GM20000 (cell line): ENCODE measurements at places on chromosomes 4 and X.

- DNase-seq: no peak
These were observed 1000.7 kb downstream of the STIM2 start for GRCh38 chr4:27861381-27861787.

GRCh38 chrX:111503485-111503993 lies 7.9 kb upstream of the SERTM2 start:
- no peak for DNase-seq

GRCh38 chr4:70903291-70903603 lies 1.1 kb downstream of the MOB1B start:
- DNase-seq: no peak

- DNase-seq: no peak
These were observed 328.4 kb downstream of the CAMK2D start for GRCh38 chr4:113433116-113433515.

- DNase-seq: no peak
These were observed 46.1 kb downstream of the BMX start for GRCh38 chrX:15546745-15547144.

DNA sequence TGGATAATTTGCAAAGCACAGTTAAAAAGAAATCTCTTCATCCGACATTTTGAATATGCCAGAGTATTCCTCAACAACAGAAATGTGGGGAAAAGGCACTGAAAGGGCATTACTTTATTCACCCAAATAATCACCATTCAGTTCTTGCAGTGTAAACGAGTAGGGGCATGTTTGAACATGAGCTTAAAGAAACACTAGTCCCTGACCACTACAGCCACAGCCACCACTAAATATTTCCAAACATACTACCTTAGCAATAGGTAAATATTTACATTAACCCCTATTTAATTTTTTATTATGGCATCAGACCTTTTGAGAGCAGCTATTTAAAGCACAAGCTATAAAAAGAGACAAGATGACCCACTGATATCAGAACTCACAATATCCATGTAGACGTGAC lies 27.6 kb downstream of the MCF2 start:
- DNase-seq: no peak

- DNase-seq: no peak
These were observed 121.1 kb downstream of the MGST2 start for GRCh38 chr4:139786494-139787354.

DNA sequence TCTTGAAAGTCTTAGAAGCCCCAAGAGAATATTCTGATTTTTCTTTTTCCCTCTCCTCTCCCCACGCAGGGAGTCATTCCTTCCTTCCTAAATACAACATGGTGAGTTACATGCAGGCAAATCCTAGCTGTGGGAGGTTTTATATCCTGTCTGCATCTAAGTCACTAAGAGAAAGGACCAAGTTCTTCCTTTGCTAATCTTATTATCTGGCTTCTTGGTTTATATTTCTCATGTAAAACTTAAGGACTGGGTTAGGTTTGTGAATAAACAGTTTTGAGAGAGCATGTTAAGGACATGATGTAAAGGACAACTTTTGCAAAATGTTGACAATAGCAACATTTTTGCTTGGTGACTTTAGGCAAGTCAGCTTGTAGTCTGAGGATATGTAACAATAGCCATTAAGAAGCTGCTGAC lies 5.1 kb upstream of the CXCL9 start:
- DNase-seq: no peak

GRCh38 chrX:129659141-129659540 lies 4.4 kb upstream of the APLN start:
- DNase-seq: no peak

DNA sequence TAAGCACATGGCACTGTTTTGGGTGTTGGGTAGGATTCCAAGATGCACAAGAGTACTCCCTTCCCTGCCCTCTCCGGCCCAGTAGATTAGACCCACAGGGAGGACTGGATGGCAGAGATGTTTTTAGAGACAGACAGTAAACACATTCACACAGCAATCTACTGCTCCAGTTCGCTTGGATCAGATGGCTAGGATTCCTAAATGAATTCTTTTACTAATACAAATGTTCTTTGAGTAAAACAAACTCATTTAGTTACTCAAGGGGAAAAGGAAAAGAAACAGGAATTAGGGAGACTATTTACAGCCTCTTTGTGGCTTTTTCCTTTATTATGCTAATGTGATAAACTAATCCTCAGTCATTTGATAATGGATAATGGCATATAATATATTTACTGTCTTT lies 5.9 kb downstream of the SNX25 start:
- no peak for DNase-seq

DNA sequence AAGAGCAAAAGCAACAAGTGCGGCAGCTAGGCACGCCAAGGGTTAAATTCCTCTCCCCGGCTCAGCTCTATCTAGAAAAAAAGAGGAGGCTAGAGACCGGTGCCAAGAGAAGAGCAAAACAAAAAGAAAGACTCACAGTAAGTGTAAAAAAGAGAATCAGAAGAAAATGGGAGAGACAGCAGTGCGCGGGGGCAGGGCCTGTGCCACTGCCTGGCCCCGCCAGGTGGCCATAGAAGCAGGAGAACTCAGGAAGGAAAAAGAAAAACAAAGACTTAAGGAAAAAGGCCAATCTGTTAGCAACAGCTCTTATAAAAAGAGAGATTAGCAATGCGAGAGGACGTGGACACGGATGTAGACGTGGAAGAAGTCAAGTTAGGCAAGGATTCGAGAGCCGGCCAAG lies 3.2 kb downstream of the ACOX3 start:
- no peak for DNase-seq

GRCh38 chrX:103396186-103396585 lies 19.8 kb downstream of the BEX3 start:
- no peak for DNase-seq

GRCh38 chrX:136616987-136617685 lies 30.8 kb upstream of the CD40LG start:
- peak; percentile 59 for DNase-seq

- DNase-seq: no peak
These were observed 171.1 kb downstream of the ZNF330 start for GRCh38 chr4:141391771-141392170.

- no peak for DNase-seq
These were observed 143.0 kb downstream of the RASL11B start for GRCh38 chr4:53005149-53005546.

GRCh38 chrX:135384161-135384836 lies 37.4 kb upstream of the SMIM10L2A start:
- DNase-seq: no peak

DNA sequence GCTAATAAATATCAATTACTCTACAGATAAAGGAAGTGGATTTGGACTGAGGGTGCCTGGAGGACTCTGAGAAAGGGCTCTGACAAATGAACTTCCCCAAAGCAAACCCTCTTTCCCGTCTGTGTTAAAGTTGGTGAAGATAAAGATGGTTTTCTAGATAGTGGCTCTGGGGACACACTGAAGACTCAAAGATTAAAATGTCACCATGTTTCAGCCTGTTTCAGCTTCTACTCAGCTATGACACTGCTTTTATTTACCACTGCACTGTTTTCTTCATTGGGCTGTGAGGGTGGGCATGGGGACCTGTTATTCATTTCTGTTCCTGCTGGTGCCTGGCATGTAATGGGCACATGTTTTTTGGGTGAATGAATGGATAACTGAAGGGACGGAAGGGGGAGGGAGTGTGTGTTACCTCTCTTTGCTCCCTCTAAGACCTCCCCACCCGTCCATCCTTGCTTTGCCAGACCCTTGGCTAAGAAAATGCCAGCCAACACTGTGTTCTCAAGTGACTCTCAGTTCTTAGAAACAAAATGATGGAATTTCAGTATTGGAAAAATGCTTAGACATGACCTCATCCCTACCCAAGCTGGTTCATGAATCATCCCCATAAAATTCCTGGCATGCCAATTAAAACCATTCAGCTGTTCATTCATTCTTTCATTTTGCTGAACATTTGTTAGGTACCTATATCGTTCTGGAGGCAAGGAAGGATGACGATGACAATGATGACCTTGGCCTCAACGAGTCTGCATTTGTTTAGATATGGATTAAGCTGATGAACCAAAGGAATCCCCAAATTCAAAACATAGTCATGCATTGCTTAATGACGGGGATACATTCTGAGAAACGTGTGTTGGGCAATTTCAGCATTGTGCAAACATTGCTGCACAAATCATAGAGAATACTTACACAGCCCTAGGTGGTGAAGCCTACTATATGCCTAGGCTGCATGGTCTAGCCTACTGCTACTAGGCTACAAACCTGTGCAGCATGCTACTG lies 13.4 kb upstream of the STK32B start:
- DNase-seq: no peak

DNA sequence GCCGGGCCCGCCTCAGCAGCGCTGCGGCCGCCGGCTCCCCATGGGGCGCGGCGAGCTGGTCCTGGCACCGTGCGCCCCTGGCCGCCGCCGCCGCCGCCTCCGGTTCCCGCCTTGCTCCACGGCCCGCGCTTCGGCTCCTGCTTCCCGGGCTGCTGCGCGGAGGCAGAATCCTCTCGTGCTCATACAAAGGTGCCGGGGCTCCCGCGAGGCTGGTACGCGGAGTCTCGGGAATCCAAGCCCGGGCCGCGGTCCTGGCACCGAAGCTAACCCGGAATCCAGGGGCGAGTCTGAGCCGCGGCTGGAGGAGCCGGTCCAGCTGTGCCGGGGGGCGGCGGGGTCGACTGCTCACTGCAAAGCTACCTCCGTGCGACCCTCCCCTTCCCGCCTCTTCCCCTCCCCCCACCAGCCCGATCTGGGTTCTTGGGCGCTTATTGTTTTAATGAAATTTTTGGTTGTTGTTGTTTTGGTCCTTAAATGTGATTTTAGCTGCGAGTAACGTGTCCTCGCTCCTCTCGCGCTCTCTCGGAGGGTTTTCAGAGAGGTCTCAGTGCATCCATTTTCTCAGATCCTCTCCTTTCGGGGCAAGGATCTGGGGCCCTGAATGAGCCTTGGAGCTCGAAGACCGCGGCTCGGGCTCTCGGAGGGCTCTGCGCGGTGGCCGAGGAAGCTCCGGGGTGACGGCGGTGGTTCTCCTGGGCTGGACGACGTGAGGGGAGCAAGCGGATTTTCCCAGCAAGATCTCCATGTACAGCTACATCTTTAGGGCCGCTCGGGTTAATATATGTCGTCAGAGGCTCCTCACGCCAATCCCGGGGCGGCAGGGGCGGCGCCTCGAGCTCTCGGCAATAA lies at the start of gene HAND2:
TSS of gene HAND2 (minus strand) at position 753 of the 849 bp plus-strand sequence. CDS start 940 bp downstream, outside the sequence.
- peak; percentile 37 for DNase-seq

DNA sequence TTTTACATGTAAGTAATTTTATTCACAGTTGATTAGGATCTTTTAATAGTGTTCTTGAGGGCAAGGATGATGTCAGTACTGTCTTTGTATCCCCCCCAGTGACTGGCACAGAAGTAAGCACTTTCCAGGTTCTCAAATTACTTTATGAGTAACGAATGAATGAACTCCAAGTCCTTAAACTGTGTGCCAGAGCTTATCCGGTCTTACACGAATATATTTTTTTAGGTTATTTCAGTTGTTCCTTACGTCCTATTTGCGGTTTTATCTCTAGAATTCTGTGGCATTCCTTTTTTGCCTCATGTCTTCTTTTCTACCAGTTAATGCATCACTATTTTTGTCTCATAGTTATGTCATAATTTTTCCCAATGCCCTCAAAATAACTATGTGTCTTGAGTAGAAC lies 106.9 kb upstream of the MID1IP1 start:
- DNase-seq: no peak

GRCh38 chr4:147530723-147531122 lies 49.8 kb downstream of the EDNRA start:
- no peak for DNase-seq

DNA sequence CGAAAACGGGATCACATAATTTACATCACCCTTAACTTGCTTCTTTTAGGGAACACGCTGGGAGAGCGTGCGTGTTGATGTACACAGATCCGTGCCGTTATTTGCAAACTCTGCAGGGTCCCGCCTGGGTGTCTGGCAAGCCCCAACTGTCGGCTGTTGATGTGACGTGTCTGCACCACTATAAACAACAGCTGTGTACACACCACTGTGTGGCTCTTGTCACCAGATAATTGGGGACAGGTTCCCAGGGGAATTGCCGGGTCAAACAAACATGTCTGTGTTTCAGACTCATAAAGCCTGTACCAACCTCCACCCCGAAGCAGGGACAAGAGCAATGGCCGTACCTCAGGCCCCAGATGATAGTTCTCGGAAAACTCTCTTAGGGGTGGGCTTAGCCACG lies 105.0 kb upstream of the AFAP1 start:
- DNase-seq: no peak

GRCh38 chr4:139625093-139625455 lies 40.5 kb upstream of the MGST2 start:
- DNase-seq: no peak

DNA sequence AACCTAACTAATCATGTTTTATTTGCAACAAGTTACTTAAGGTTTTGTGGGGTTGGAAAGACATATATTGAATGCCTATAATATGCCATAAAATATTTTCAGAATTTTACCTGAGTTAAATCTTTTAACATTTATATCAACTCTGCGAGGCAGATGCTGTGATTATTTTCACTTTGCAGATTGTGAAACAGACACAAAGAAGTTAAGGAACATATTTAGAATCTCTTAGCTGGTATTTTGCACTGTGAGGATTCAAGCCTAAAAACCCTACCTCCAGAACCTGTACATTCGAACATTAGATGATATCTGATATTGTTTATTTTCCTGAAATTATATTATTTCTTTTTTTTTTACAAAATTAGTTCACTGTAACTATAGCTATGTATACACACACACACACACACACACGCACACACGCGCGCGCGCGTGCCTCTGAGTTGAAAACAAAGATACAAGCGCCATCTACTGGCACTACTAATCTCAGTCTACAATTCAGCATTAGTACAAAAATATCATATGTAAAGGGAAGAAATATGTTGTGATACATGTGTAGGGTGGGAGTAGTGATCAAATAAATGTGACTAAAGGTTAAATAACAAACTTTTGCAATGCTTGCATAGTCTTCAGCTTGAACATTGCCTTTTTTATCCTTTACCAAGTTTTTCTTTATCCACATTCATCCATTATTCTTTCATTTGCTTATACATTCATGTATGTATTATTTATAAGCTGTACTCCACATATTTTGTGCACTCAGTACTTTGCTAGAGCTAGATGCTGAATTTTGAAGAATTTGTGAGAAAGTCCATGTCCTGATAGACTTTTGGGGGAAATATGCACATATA lies 61.5 kb downstream of the ANXA10 start:
- DNase-seq: peak; percentile 11

DNA sequence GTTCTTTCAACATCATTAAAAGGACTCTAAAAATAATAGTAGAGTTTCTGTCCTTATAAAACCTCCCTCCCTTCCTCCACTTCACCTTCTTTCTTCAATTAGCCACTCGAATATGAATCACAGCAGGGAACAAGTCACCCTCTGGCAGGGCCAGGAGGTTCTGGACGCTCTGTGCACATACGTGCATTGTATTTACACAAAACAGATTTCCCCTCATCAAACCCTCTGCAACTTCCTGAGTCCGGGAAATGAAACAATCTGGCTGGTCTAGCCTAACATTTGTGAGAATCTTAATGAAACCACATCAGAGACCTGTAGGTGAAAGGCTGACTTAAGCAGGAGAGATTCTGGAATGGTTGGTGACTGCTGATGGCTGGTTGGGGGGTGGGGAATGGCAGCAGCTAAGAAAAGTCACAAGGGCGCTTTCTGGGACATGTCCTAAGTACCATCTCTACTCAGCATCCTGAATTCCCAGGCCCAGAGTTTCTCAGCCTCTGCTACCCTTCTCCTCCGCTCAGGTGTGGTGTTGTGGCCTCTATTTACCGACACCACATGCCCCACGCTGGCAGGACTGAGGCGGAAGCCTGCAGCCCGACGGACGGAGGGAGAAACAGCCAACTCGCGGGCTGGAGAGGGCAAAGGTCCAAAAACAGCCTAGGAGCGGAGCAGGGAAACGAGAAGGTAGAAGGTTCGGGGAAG lies 1.0 kb downstream of the ZDHHC9 start:
- DNase-seq: no peak
